ENCODE measurements at places on chromosomes 2 and 18.

DNA sequence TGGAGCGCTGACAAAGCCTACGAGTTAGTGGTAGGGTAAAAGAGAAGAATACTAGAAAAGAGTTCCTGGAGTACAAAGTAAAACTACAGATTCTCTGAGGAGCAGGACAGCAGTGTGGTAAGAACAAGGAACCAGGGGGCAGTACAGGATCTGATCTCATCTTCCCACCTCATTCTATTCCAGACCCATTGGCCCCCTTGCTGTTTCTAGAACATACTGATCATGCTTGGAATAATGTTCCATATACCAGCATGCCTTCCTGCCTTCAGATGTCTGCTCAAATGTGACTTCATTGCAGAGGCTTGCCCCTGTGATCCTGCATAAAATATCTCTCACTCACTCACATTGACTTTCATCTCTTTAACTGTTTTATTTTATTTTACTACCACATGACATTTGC, 19.3 kb downstream of the MSGN1 start:
- DNase-seq = no peak
- H3K36me3 ChIP-seq = no peaks in the 10 kb centered on the region
- no peak overlapping the region for H3K27ac ChIP-seq
- peaks cover 2% of the 10 kb centered on the region for H3K4me1 ChIP-seq

DNA sequence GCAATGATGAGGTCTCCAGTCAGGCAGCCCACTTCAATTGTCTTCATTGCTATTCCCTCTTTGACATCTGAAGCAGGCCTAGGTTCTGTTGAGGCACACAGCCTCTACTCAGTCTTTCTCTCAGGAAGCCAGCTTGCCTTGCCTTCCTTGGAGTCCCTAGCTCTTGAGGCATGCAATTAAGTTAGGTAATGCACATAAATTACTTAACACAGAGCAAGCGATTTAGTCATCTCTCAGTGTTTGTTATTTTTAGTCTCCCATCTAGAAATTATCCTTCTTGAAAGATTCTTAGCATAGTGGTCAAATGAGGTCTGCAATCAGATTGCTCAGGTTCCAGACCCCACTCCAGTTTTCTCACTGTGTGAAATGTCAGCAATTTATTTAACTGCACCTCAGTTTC, 32.0 kb downstream of the SULT1C4 start:
- no peaks in the 10 kb centered on the region for H3K36me3 ChIP-seq
- no peaks in the 10 kb centered on the region for H3K4me1 ChIP-seq
- no peak for DNase-seq
- no peak overlapping the region for H3K4me3 ChIP-seq

GRCh38 chr2:127811397-127812321, 688 bp upstream of the WDR33 start:
- H3K4me3 ChIP-seq = peak overlapping the region; percentile 96
- no peaks in the 10 kb centered on the region for H3K36me3 ChIP-seq
- peaks cover 29% of the 10 kb centered on the region for H3K4me1 ChIP-seq
- no peak for DNase-seq
- peak overlapping the region; percentile 99 for H3K27ac ChIP-seq
- H3K27me3 ChIP-seq = no peaks in the 10 kb centered on the region

GRCh38 chr2:212677466-212677865, 138.9 kb upstream of the ERBB4 start:
- H3K27ac ChIP-seq = no peak overlapping the region
- no peaks in the 10 kb centered on the region for H3K27me3 ChIP-seq
- DNase-seq = no peak

DNA sequence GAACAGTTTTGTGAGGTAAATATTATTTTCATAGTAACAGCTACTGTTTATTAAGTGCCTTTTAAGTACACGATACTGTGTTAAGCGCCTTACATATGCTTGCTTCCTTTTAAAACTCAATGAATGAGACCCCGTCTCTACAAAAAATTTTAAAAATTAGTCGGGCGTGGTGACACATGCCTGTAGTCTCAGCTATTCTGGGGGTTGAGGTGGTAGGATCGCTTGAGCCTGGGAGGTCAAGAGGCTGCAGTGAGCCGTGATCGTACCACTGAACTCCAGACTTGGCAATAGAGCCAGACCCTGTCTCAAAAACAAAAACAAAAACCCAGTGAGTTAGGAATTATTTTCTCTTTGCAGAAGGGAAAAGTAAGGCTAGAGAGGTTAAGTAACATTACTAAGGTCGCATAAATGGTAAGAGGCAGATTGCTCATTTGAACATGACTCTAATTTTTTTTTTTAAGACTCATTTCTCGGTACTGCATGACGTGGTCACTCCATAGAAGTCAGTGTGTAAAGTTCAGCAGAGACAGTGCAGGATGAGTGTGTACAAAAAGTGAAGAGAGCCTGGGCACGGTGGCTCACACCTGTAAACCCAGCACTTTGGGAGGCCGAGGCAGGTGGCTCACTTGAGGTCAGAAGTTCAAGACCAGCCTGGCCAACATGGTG, 1.1 kb downstream of the METAP1D start:
- H3K27ac ChIP-seq = no peak overlapping the region
- peaks cover 11% of the 10 kb centered on the region for H3K4me1 ChIP-seq
- no peak for DNase-seq
- no peaks in the 10 kb centered on the region for H3K36me3 ChIP-seq

- peaks cover 8% of the 10 kb centered on the region for H3K4me1 ChIP-seq
- DNase-seq = no peak
- H3K4me3 ChIP-seq = no peak overlapping the region
- no peaks in the 10 kb centered on the region for H3K36me3 ChIP-seq
- no peak overlapping the region for H3K27ac ChIP-seq
Measured at GRCh38 chr2:200242570-200242969, 63.9 kb upstream of the SPATS2L start.

DNA sequence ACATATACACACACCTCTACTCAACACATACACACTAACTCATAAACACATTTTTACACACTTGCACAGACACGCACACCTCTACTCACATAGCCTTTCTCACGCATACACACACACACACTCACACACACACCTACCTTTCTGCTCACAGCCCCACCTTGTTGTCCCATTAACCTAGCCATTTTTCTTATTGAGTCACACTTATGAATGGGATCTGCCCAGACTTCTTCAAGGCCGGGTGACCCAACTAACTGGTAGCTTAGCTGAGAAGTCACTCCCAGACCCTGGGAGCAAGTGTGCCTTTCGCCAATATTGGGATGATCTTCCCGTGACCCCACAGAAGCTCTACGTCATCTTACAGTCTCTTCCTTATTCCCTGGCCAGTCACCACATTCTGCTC, 192.2 kb downstream of the NCK2 start:
- no peak overlapping the region for H3K27ac ChIP-seq
- DNase-seq = no peak
- no peak overlapping the region for H3K4me3 ChIP-seq
- H3K27me3 ChIP-seq = no peaks in the 10 kb centered on the region
- peaks cover 20% of the 10 kb centered on the region for H3K4me1 ChIP-seq

DNA sequence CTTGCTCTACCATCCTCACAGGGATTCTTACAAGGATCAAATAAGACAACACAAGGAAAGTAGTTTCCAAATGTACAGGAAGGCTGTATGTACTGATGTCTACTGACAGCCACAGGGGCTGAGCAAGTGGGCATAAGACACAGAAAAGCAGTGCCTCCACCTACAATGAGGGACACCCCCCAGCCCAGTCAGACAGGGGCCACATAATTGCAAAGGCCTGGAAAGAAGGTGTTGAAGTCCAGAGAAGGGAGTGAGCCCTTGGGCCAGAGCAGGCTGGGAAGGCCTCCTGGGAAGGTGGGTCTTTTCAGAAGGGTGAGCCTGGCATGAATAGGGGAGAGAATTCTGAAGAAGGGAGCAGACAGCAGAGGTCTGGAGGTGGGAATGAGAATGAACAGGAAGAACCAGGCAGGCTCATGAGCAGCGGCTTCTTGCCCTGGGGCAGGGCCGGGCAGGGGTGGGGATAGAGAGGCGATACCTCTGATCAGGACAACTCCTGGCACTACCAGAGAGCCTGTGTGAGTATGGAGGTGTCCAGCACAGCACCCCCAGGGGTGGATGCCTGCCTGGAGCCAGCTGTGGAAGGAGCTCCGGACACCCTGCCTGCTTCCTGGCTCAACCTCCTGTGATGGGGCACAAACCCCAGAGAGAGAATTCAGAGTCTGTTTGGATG, 30.1 kb downstream of the HS1BP3 start:
- DNase-seq = no peak
- no peak overlapping the region for H3K4me3 ChIP-seq
- no peaks in the 10 kb centered on the region for H3K4me1 ChIP-seq
- H3K36me3 ChIP-seq = peaks cover 7% of the 10 kb centered on the region
- no peak overlapping the region for H3K27ac ChIP-seq
- H3K27me3 ChIP-seq = no peaks in the 10 kb centered on the region

GRCh38 chr18:75812761-75813160, 385.3 kb upstream of the SMIM21 start:
- H3K4me1 ChIP-seq = no peaks in the 10 kb centered on the region
- no peaks in the 10 kb centered on the region for H3K36me3 ChIP-seq
- peaks cover 7% of the 10 kb centered on the region for H3K27me3 ChIP-seq
- H3K4me3 ChIP-seq = no peak overlapping the region

DNA sequence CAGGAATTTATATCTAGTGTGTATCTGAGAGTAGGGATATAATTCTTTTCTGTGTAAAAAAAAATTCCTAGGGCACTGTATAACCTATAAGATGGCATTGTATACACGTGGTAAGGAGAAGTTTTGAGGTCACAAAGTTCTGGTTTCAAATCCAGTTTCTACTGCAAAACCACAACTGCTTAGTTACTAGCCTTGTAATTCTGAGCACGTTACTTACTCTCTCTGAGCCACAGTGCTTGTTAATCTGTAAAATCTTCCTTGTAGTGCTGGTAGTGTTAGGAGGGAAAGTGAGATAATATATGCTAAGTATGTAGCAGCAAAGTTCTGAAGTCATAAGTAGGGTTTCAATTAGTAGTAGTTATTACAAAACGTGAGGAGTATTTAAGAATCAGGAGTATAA, 175.4 kb downstream of the SATB2 start:
- no peaks in the 10 kb centered on the region for H3K36me3 ChIP-seq
- no peaks in the 10 kb centered on the region for H3K27me3 ChIP-seq
- no peak for DNase-seq
- H3K4me1 ChIP-seq = no peaks in the 10 kb centered on the region

- no peaks in the 10 kb centered on the region for H3K27me3 ChIP-seq
- no peak overlapping the region for H3K4me3 ChIP-seq
- DNase-seq = no peak
- no peaks in the 10 kb centered on the region for H3K36me3 ChIP-seq
- no peaks in the 10 kb centered on the region for H3K4me1 ChIP-seq
Measured at GRCh38 chr2:169562519-169562918, 11.1 kb downstream of the FASTKD1 start.

GRCh38 chr18:6885992-6886796, 156.7 kb downstream of the ARHGAP28 start:
- no peak for DNase-seq
- H3K27ac ChIP-seq = no peak overlapping the region
- H3K4me1 ChIP-seq = no peaks in the 10 kb centered on the region
- H3K4me3 ChIP-seq = no peak overlapping the region
- peaks cover 3% of the 10 kb centered on the region for H3K27me3 ChIP-seq

GRCh38 chr18:74494514-74494913, 1.6 kb upstream of the CNDP2 start:
- DNase-seq = no peak
- no peak overlapping the region for H3K4me3 ChIP-seq
- peak overlapping the region; percentile 5 for H3K27ac ChIP-seq
- no peaks in the 10 kb centered on the region for H3K36me3 ChIP-seq

DNA sequence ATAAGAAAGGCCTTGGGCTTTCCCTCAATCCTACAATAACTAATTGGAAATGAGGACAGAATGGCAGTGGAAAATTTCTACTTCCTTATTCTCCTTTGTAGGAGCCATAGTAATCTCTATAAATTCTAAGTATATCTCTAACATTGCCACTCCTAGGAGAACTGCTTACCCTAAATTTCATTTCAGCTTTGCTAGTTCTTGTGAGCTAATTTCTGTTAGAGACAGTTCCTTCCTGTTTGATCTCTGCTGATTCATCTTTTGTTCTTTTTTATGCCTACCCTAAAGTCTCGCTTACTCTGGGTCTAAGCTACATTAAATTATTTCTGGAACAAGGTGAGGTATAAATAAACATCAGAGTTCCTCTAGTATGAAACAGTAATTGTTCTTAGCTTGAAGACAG, 25.7 kb downstream of the ABHD3 start:
- no peaks in the 10 kb centered on the region for H3K36me3 ChIP-seq
- no peak overlapping the region for H3K27ac ChIP-seq
- DNase-seq = no peak
- no peak overlapping the region for H3K4me3 ChIP-seq
- H3K27me3 ChIP-seq = no peaks in the 10 kb centered on the region

DNA sequence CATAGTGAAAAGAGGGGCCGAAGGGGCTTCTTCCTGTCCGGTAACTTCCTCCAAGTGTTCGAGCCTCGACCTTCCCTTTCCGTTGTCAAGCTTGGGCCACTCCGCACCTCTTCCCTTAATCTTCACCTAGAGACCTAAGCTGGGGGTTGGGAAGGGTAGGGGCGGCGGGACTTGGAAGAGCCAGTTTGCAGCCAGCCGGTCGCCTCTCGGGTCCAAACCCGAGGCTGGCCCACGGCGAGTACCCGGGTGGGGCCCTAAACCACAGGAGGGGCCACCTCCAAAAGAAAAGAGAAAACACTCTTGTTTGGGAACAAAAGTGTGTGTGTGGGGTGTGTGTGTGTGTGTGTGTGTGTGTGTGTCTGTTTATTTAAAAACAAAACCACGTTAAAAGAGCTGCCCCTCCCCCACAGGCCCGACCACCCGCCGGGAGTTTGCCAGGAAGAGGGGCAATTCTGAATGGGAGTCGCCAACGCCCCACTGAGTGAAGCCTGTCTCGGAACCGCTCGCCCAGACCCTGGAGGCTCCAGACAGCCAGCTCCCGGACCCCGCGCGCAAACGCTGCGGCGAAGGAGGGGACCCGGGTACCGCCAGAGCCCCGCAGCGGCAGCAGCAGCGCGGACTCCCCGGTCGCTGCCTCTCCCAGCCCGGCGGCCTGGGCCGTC, 488 bp upstream of the RHOB start:
- DNase-seq = no peak
- no peak overlapping the region for H3K27ac ChIP-seq
- no peaks in the 10 kb centered on the region for H3K27me3 ChIP-seq

- no peaks in the 10 kb centered on the region for H3K36me3 ChIP-seq
- DNase-seq = no peak
- no peak overlapping the region for H3K4me3 ChIP-seq
- no peaks in the 10 kb centered on the region for H3K4me1 ChIP-seq
Measured at GRCh38 chr2:224127871-224128501, 88.9 kb upstream of the SERPINE2 start.
